ENCODE measurements at places on chromosomes 5 and 9.
A peak's percentile ranks its signal among the peaks of the same experiment; 100 is the strongest.

DNA sequence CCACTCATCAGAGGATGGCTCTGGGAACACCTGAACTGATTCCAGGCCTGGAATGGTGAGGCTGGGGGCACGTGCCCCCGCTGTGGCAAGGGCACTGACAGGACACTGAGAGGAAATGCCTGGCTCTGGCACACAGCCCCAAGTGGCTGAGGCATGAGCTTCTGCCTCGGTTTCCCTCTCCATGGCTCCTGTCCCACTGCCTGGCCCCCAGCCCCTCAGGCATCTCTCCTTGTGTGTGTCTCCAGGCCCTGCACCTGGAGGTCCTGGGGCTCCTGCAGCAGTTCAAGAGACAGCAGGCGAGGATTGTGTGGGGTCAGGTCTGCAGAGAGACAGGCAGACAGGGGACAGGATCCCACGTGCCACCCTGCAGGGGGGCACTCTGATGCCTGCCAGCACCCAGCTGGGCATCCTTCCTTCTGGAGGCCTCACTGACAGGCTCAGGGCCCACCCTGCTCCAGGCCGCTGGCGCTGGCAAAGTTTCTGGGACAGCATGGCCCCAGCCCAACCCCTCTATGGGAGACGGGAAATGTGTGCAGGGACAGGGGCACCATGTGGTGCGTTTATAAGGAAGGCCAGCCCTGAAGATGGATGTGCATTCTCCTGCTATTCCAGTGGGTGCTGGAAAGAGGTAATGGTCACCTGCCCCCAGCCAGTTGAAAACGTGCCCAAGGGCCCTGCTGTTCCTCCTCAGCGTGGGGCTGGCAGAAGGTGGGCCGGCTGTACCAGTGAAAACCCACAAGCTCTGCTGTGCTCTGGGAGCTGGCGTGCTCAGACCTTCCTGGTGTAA is 66.0 kb downstream of the RASGEF1C start:
- no peak for DNase-seq

- no peak for DNase-seq
Observed at GRCh38 chr5:83554133-83554532, 82.6 kb downstream of the VCAN start.

DNA sequence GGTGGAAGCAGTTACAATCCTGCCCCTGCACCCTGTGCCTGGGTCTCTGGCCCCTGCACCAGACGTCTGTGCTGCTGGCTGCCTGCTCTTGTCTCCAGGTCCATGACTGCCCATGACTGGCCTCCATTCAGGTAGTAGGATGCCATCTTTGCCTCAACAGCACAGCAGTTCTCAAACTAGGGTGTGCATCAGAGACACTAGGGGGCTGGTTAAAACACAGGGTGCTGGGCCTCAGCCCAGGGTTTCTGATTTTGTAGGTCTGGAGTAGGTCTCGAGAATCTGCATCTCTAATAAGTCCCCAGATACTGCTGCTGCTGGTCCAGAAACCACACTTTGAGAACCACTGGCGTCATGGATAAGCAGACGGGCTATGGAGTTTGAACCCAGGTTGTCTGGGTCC is 24.0 kb downstream of the COL15A1 start:
- DNase-seq: no peak

DNA sequence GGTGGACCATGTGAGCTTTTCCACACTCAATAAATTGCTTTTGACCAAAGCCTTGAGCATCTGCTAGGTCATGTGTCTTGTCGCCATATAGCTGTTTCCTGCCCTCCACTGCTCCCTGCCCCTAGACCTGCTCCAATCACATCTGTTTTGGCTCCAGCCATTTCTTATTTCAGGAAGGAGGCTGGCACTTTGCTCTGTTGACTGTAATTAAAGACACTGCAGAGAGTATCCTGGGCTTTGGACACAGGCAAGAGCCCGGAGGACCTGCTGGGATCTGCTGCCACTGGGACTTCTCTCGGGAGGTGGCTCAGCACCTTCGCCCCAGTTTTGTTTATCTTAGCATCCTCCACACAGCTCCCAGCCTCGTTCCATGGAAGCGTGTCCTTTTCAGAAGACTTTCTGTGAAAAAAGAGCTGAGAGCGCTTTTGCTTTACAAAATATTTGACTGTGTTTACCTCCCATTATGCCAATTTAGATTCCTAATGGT is 153.2 kb downstream of the MED10 start:
- no peak for DNase-seq

GRCh38 chr9:21028466-21028865 is 3.0 kb downstream of the HACD4 start:
- no peak for DNase-seq

DNA sequence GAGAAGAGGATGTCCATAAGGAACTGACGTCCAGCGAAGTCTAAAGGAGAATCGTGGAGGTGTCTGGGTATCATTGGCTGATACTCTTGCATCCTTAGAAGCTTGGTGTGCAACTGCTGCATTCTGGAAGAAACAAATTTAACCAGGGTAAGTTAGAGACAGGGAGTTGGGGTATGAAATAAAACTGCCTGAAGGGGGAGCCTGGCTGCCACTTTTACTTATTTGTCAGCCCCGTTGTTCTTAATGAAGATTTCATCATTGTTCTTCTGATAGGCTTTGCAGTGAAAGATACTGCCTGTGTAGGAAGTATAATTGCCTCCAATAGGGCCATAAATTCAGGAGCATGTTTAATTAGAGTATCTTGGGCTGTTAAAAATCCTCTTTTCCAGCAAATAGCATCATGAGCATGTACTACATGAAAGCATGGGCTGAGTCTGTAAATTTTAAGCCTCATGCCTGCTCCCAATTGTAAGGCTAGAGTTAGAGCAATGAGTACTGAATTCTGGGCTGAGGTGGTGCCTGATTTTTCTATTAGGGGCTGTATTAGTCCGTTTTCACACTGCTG is 1264.5 kb upstream of the ACO1 start:
- peak; percentile 19 for DNase-seq

GRCh38 chr5:42005561-42006153 is 80.6 kb downstream of the FBXO4 start:
- no peak for DNase-seq

GRCh38 chr5:132023258-132024116 is 12.0 kb upstream of the ACSL6 start:
- DNase-seq: no peak

DNA sequence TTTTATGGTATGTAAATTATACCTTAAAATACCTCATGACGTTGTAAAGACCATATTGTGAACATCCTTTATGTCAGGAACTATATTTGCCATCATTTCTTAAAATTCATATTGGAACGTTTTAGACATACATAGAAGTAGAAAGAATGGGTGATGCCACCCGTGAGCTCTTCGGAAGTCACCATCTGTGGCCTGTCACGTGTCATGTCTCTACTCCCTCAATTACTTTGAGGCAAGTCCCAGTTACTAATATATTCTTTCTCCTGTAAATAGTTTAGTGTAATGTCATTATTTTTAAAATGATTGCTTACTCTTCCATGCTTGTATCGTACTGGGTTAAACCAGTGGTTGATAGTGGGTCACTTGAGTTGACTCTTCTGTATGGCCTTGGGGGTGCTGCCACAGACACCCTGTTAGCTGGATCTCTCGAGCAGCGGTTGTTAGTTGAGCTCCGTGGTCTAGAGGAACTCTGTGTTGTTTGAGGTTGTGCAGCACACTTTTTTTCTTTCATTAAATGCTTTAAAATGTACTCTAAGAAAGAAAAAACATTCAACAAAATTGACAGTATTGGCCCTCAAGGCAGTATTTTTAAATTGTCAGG is 66.2 kb downstream of the TRIO start:
- no peak for DNase-seq

- no peak for DNase-seq
Observed at GRCh38 chr5:139692148-139692547, 44.0 kb downstream of the CXXC5 start.

GRCh38 chr9:77883846-77884771 is 147.5 kb downstream of the GNAQ start:
- peak; percentile 26 for DNase-seq

DNA sequence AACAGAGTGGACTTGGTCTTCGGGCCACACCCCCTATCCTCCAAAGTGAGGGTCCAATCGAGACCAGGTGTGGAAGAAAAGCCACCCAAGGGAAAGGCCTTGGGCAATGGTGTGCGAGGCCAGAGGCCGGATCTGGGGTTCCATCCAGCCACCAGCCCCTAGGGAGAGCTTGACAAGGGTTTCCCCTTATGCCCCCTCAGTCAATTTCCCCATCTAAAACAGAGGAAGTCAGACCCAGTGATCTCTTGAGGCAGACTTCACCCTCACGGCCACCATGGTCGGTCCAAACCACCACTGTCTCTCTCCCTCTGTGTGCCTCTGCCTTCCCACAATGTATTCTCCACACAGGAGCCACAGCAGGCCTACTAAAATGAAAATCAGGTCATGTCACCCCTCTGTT is 82.9 kb downstream of the C5orf15 start:
- no peak for DNase-seq

DNA sequence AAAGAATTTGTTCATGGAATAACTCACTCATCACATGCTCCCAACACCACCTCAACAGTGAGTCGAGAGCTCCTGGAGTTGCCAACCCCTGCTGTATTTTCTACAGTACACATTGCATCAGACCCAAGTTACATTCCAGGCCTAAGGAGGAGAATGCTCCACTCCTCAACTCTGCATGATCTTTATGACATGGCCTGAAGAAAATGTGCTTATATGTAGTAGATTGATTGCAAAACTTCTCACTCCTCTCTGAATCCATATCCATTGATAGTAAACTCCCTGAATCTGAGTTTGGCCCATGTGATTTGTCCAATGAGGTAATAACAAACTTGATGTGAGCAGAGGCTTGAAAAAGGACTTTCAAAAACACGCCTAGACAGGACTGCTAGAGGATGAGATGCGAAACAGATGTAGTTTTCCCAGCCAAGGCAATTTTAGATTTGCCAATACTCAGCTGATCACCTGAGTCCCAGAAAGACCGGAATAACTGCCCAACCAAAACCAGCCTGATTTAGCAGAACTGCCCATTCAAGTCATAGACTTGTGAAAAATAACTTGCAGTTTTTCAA is 29.0 kb upstream of the PAPPA start:
- DNase-seq: no peak

DNA sequence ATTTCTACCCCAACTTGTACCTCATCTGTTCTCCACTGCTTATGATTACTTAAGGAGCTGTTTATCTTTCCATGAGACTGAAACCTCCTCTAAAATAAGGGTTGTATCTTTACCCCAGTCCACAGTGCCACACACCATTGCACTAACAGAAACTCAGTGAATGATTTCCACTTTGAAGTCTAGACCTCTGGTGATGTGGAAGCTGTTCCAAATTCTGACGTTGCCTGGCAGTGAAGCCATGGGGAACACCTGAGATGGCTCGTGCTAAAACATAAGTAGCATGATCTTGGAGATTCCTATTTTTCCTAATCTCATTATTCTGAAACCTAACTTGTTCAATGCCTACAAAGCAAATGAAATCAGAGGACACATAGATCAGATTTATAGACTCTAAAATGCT is 583.2 kb downstream of the EBF1 start:
- no peak for DNase-seq

DNA sequence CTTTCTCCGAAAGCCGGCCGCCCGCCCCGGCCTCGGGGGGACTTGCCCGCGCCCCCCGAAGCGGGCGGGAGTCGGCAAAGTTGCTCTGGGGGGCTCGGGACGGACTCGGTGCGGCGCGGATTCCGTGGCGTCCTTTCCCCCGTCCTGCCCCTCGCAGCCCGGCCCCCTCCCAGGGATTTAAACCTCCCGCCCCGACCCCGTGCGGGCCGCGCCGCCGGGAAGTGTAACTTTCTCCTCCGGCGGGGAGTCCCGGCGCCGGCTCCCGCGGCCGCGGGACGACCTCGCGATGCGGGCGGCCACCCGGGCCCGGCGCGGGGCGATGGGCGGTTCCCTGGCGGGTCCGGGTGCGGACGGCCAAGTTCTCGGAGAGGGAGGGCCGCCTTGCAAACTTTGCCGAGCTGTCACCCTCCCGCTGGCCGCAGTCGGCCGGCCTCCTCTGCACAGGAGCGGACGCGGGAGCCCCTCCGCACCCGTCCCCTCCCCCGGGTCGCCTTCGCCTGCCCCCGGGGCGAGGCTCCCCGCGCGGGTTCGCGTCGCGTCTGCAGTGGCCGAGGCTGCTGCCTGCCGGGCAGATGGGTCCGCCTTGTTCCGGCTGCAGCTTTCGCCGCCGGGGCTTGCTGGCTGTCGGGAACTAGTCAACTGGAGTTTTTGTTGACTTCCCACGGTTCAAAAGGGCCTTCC is 732 bp downstream of the PBX3 start:
- DNase-seq: peak; percentile 39

DNA sequence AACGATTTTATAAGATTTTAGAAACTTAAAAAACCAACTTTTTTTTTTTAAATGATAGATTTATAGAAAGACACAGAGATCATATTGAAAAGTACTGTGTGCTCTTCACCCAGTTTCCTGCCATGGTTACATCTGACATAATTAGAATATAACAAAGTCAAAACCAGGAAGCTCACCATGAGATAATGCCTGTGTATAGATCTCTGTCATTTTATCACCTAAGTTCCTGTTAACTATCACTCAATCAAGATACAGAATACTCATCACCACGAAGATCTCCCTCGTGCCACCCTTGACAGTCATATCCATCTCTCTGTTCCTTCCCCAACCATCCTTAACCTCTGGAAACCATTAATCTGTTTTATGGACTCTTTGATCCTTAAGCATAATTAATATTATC is 39.1 kb downstream of the POC5 start:
- DNase-seq: no peak

DNA sequence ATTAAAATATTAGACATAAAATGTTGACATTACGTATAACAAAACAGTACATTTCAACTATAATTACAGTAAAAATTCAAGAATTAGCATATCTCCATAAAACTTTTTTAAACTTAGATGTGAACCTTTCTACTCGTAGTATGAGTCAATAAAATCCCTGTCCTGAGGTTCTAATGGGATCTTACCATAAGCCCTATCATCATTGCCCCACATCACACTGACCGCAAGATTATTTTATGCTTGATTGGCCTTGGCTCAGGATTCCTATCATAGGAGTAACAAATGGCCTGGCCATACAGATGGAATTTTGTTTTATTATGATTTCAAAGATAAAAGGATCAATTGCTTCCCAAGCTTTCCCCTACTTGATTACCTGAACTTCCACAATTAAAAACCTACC is 238.3 kb downstream of the MEF2C start:
- no peak for DNase-seq

- no peak for DNase-seq
Observed at GRCh38 chr9:35695943-35696401, 6.2 kb upstream of the TPM2 start.

GRCh38 chr5:77356740-77357139 is 135.4 kb downstream of the WDR41 start:
- no peak for DNase-seq

- DNase-seq: peak; percentile 72
Observed at GRCh38 chr5:152811988-152812387, 406.9 kb upstream of the NMUR2 start.

DNA sequence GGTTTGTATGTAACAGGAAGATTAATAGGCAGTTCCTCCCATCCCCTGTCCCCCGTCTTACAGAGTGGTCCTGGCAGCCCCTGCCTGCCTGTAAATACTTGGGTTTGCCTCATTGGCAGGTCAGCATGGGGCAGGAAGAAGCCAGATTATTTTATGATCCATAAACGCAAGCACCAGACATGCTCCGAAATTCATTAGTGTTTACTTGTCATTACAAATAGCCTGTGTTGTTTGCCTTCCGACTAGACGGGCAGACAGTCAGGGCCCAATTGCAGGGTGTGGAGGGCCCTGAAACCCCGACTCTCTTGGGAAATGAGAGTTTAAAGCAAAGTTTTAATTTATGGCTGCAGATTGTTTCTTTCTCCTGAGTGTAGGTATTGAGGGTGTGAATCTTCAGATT is 97.2 kb downstream of the RALGPS1 start:
- no peak for DNase-seq

GRCh38 chr9:127786773-127787104 is 905 bp downstream of the CDK9 start:
- DNase-seq: no peak

- no peak for DNase-seq
Observed at GRCh38 chr9:110170357-110171257, 37.4 kb downstream of the C9orf152 start.
